Natural killer cell treated with Interleukin-12 subunit alpha and Interleukin-12 subunit beta and Interleukin-15 and Interleukin-18, amount 100 ng/mL, for 72 hours (primary cell): ENCODE measurements at places on chromosomes 11 and 22.
A peak's percentile ranks its signal among the peaks of the same experiment; 100 is the strongest.

DNA sequence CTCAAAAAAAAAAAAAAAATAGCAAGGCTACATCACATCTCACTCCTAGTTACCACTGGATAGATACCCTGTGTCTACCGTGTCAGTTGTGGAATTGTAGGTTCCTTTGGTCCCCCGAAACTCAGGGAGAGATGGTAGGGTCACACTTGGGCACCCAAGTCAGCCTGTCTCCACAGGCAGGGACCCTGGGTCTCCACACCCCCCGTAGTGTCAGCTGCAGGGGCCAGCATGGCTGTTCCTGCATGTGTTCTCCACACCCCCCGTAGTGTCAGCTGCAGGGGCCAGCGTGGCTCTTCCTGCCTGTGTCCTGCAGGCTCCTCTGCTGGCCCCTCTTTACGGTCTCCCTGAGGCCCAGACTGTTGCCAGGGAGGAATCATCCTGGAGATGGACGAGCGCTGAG, 282.1 kb downstream of the BRD1 start:
- DNase-seq, result peak; percentile 57

DNA sequence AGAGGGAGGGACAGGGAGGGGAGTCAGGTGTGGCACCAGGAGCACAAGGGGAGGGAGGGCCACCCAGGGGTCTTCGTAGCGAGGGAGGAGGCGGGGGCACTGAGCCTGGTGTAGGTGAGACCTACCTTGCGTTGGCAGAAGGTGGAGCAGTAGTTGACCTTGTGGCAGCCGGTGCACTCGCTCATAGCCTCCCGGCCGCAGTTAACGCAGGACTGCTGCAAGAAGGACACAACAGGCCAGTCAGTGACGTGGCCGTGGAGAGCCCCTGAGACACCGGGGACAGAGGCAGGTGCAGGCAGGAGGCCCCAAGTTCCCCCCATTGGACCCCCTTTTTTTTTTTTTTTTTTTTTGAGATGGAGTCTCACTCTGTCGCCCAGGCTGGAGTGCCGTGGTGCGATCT, 16.8 kb downstream of the DRD4 start:
- DNase-seq, result no peak

- DNase-seq, result no peak
Measured at GRCh38 chr11:2149864-2150847, 10.9 kb downstream of the INS start.

DNA sequence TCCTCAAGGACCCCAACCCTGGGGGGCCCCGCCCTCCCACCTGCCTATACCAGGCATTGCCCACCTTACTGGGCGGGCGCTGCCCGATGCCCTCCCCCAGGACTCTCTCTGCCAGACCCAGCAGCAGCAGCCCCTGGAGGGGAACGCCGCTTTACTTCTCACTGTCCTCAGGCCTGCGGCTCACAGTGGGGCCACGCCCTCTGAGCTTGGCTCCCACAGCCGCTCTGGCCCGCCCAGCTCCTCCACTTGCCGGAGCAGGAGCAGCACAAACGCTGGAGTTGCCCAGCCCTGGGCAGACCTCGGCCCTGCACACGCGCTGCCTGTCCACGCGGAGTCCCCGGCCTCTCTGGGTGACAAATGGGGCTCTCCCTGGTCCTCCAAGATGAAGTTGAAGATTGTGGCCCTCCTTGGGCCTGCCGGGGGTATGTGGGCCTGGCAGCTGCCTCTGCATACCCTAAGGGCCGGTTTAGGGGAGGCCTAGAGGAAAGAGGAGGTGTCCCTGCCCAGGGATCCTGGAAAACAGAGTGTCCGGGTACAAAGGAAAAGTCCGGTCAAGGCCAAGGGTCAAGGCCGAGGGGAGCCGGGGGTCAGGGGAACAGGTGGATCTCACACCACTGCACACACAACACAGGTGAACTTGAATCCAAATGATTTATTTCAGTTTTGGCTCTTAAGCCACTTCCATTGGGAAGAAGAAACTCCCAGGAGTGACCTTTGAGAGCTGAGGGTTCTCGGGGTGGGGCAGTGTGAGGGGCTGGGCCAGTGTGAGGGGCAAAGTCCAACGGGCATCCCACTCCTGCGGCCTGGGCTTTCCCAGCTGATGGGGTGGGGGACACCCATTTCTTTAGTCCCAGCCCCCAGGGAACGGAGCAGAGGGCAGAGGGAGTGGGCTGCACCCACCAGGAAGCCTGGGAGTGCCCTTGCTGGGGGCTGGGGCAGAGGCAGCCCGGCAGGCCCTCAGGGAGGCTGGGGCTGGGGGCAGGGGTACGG, 674 bp upstream of the BAIAP2L2 start:
- no peak for DNase-seq

DNA sequence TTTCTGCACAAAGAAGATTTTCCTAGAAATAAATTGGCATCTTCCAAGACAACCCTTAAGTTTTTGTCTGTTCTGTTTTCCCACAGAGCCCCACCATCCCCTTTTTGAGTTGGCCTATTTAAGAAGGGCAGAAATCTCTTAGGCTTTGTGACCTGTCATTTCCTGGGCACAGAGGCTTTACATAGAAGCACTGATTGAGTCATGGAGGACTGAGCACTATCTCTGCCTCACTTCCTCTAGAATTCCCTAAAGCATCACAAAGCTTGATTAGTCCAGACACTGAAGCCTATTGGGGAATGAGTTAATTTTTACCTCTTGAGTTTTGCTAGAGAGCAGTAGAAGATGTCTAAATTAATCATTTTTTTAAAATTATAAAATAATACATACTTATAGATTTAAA, 25.4 kb downstream of the TRIM44 start:
- DNase-seq, result no peak

DNA sequence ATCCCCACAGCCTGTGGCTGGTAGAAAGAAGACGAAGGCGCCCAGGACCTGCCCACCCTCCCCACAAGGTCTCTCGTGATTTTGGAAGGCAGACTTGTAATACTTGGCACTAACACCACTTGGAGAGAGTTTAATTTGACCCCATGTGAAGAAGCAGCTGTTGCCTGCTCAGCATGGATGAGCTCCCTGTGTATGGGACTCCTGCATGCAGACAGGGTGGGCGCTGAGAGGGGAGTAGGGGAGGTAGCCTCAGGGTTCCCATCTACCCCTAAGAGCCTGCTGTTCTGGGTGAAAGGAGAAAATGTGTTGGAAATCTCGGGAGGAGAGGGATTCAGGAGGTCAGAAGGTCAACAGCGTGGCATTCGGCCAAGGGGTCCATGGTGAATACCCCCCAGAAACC, 625.9 kb downstream of the TBC1D22A start:
- DNase-seq, result no peak
